Ovary (tissue), 10 donors: ENCODE measurements at places on chromosomes 3 and 15. TPM values are rescaled to one million over a fixed set of nuclear protein-coding genes. Genes with fewer than 3 reads are reported as not detected.

SLC51A gene
- 10.1 TPM for total RNA-seq

HCN4 gene
- not detected for total RNA-seq

- no peak overlapping the region for H3K4me3 ChIP-seq
- H3K36me3 ChIP-seq: no peaks in the 10 kb centered on the region
- DNase-seq: no peak
- peaks cover 4% of the 10 kb centered on the region for H3K4me1 ChIP-seq
- H3K27ac ChIP-seq: no peak overlapping the region
Observed at GRCh38 chr3:148642214-148642613, 55.5 kb upstream of the AGTR1 start.

CCDC33 gene
- total RNA-seq: not detected

GRCh38 chr3:172707967-172708366 is 2.9 kb downstream of the NCEH1 start:
- no peak for DNase-seq
- no peak overlapping the region for H3K27ac ChIP-seq
- peaks cover 3% of the 10 kb centered on the region for H3K4me1 ChIP-seq
- no peaks in the 10 kb centered on the region for H3K27me3 ChIP-seq

CFAP100 gene
- 1.7 TPM for total RNA-seq

LRTM1 gene
- not detected for total RNA-seq

QARS1 gene
- 165 TPM for total RNA-seq

DNA sequence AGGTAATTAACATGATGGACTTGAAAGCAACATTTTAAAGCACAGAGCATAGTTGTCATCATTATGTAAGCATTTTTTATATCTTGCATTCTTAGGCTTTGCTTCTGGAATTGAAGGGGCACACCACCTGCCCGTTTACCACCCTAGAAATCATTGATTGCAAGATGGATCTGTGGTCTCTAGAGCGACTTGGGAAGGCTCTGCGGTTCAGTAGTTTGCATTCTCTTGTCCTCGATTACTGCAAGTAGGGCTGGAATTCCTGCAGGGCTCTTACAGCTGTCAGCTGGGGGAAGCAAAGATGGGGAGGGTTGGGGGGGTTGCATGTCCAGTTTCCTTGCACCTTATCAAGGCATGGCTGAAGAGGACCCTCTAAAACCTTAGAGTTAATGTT is 56.7 kb upstream of the RNF7 start:
- H3K27ac ChIP-seq: no peak overlapping the region
- DNase-seq: no peak
- peaks cover 2% of the 10 kb centered on the region for H3K4me1 ChIP-seq
- no peaks in the 10 kb centered on the region for H3K36me3 ChIP-seq

SAMD7 gene
- total RNA-seq: not detected

GRCh38 chr15:100114100-100114499 is 227.7 kb downstream of the ADAMTS17 start:
- peak overlapping the region; percentile 68 for H3K27ac ChIP-seq
- peak; percentile 80 for DNase-seq
- H3K4me3 ChIP-seq: no peak overlapping the region
- no peaks in the 10 kb centered on the region for H3K27me3 ChIP-seq
- peaks cover 17% of the 10 kb centered on the region for H3K4me1 ChIP-seq

GRCh38 chr3:47006145-47006651 is 26.7 kb downstream of the NBEAL2 start:
- H3K36me3 ChIP-seq: no peaks in the 10 kb centered on the region
- no peak overlapping the region for H3K4me3 ChIP-seq
- peaks cover 4% of the 10 kb centered on the region for H3K4me1 ChIP-seq
- no peak overlapping the region for H3K27ac ChIP-seq
- no peaks in the 10 kb centered on the region for H3K27me3 ChIP-seq
- no peak for DNase-seq

ST8SIA2 gene
- not detected for total RNA-seq

CHRFAM7A gene
- 0.34 TPM for total RNA-seq

DNA sequence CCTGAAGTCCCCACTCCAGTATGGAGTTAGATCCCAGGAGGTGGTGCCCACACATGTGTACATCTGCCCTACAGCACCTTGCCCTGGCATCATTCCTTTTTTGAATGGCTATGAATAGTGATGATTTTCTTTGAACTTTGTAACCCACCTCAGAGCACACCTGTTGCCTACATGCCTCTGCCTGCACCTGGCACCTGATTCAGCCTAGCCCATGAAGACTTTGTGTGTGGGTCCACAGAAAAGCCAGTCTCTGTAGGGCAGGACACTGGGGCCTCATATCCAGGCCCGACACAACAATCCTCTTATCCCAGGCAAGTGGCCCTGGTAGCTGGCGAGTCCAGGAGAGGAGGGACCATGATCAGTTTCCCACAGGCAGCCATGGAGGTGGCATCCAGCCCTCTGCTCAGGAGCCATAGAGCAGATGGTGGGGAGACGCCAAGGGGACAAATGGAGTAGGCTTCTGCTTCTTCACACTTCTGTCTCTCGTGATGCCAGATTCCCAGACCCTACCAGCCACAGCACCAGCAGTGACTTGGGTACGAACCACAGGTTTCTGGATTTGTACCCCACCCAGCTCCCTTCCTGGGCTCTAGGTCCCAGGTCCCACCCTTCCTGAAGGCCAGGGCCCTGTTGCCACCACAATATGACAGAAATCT is 230.7 kb downstream of the UACA start:
- DNase-seq: no peak
- no peak overlapping the region for H3K4me3 ChIP-seq
- no peaks in the 10 kb centered on the region for H3K4me1 ChIP-seq
- H3K36me3 ChIP-seq: no peaks in the 10 kb centered on the region
- no peaks in the 10 kb centered on the region for H3K27me3 ChIP-seq
- H3K27ac ChIP-seq: no peak overlapping the region

SCAANT1 gene
- total RNA-seq: not detected

DNA sequence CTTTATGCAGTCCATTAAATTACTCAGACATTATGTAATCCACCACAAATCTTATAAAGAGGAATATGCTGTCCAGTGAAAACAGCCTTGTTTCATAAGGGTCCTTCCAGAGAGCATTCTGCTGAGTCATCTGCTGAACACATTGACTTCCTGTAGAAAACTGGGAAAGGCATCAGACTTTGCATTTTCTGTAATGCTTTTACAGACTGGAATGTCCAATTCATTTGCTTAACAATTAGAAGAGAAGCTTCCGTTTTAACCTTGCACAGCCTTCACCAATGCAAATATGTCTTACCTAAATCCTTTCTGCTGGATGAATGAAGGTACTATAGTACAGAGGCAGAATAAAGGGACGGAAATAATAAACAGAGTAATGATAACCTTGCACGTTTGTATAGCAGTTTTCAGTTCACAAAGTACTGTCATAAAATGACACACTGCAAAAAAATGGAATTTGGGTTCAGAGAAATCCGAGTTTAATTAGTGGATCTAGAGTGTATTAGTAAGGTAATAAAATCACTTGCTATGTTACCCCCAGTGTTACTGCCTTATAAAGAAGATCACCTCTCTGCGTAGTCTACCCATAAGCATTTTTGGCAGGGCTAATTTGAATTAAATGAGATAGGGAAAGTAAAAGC is 301.5 kb downstream of the PYDC2 start:
- H3K27me3 ChIP-seq: no peaks in the 10 kb centered on the region
- no peaks in the 10 kb centered on the region for H3K4me1 ChIP-seq
- no peak for DNase-seq
- no peaks in the 10 kb centered on the region for H3K36me3 ChIP-seq

TMEM42 gene
- 14.7 TPM for total RNA-seq

GRCh38 chr3:46110701-46111493 is 83.6 kb upstream of the XCR1 start:
- no peak overlapping the region for H3K4me3 ChIP-seq
- no peak for DNase-seq
- H3K4me1 ChIP-seq: peaks cover 2% of the 10 kb centered on the region
- H3K36me3 ChIP-seq: no peaks in the 10 kb centered on the region

DNA sequence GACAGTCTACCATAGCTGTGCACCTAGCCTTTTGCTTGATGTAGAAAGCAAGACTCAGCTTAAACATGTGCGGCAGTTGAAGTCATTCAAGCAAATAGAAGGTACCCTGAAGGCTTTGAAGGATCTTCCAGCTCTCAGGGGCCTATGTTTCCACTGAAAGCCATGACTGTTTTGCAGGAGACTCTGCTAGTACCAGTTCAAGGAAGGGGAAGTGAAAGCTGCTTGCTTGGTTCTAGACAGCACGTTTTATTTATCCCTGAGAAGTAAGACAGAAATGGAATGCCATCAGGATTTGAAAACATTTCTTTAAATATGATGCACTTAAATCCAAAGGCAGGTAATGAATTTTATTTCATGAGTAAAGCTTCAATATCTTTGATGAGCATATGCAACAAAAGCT is 311.4 kb downstream of the PDCD6IP start:
- H3K36me3 ChIP-seq: no peaks in the 10 kb centered on the region
- no peaks in the 10 kb centered on the region for H3K27me3 ChIP-seq

MED12L gene
- total RNA-seq: 0.65 TPM
